ENCODE measurements at places on chromosomes 4 and X.

- DNase-seq: no peak
Observed at GRCh38 chrX:25851141-25851540, 287.0 kb upstream of the MAGEB18 start.

DNA sequence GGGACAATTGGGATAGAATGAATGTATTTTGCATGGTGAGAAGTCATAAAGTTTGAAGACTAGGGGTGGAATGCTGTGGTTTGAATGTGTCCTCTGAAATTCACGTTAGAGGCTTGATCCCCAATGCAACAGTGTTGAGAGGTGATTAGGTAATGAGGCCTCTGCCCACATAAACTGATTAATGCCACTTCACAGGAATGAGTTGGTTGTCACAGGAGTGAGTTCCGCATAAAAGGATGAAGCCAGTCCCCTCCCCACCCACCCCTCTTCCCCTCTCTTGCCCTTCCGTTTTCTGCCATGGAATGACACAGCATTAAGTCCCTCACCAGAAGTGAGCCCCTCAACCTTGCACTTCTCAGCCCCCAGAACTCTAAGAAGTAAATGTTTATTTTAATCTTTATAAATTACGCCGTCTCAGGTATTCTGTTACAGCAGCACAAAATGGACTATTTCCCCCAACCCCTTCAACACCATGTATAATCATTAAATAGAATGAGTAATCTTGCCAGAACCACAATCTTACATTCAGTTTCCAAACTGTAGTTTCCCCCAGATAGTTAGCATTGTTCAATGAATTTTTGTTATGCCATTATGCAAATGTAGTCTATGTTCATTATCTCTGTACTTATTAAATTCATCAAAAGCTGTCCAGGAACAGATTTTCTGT, 5.5 kb upstream of the MMAA start:
- DNase-seq: no peak

GRCh38 chrX:72382202-72382595, 76.5 kb upstream of the CITED1 start:
- no peak for DNase-seq

DNA sequence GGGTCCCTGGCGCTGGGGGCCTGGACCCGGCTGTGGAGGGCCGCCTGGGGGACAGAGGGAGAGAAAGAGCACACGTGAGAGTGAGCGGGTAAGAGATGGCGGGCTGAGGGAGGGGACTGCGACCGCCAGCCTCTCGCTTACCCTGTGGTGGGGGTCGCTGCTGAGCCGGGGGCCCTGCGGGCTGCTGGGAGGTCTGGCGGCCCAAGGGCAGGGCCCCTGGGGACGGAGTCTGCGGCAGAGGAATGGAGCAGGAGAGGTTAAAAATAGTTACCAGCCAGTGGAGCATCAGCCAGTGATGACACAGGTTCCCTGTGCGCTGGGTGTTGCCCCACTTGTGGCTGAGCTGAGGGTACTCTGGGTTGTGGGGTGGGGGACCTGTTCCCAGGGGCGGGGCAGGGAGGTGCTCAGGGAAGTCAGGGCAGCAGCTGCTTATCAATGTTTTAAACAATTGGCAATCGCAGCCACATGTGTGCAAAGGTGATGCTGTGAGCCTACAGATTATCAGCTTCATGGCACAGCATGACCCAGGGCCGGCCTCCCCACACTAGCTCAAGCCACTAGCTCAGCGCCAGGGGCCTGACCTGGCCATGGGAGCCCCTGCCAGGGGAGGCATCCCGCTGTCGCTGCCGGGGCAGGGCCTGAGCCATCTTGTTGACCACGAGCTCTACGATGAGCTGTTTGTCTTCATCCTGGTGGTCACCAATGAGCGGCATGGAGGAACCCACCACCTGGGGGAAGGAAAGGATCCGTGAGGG, 7.5 kb upstream of the TIMP1 start:
- DNase-seq: no peak

GRCh38 chr4:11507920-11508319, 79.2 kb upstream of the HS3ST1 start:
- no peak for DNase-seq

- no peak for DNase-seq
Observed at GRCh38 chrX:150446995-150447394, 83.9 kb downstream of the MAMLD1 start.

DNA sequence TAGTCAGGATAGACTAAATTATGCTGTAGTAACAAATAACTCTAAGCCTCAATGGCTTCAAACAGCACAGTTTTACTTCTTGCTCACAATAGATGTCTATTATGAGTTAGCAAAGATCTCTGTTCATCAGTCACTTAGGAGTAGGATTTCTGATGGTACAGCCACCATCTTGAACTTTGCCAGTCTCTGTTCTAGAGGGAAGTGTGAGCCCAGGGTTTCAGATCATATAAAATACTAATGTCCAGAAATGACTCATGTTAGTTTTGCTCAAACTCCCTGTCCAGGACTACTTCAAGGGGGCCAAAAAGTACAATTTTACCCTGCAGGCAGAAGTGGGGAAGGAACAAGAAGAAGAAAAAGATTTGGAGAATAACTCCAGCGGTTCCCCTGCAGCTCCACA, 77.1 kb upstream of the LSM6 start:
- DNase-seq: no peak

GRCh38 chr4:39706741-39707511, 9.0 kb downstream of the UBE2K start:
- DNase-seq: peak; percentile 44

- peak; percentile 37 for DNase-seq
Observed at GRCh38 chrX:23511793-23512192, 155.5 kb upstream of the PRDX4 start.

DNA sequence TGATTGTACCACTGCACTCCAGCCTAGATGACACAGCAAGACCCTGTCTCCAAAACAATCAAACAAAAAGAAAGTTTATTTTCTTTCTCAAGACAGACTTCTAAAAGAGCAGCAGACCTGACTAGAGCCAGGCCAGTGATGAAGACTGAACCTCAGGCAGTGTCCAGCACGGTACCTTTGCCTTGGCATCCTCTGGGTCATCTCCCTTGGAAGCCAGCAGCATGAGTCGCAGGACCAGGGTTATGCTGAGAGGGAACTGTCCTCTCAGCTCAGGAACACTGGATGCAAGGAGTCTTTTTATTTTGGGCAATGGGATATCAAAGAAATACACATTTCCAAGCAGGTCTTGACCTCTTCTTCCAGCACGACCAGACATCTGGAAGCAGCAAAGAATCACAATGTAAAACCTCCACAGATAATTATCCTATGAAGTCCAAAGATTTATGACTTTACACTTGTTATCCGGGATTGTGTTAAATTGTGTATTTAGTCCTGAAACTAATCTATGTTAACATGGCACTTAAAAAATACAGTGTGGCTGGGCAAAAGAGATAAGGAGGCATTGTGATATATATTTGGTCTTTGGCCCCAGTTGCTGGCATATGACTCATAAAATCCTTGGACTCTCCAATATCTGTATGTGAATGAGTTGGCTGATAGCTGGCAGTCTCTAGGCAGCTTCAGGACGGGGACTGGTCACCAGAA, 66.0 kb upstream of the DDX60 start:
- DNase-seq: no peak

DNA sequence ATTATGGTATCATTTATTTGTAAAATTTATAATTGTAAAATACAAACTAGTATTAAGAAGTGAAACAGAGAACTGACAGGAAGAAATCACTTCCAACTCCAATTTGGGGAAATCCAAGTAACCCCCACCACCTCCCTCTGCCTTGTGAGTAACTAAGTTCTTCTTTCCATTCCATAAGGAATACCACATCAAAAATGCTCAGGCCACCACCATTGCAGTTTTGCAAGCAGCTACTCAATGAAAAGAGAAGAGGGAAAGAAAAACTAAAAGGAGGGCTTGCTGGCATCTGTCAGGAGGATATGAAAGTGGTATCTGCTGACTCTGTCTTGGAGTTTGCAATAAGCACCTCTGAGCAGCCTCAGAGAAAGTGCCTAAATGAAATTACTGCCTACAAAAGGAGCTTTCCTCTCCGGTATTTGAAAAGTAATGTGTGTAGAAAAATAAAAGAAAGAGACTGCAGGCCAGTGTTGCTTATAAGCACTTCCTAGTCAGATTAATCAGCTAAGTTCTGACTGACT, 228.7 kb downstream of the OPHN1 start:
- no peak for DNase-seq

DNA sequence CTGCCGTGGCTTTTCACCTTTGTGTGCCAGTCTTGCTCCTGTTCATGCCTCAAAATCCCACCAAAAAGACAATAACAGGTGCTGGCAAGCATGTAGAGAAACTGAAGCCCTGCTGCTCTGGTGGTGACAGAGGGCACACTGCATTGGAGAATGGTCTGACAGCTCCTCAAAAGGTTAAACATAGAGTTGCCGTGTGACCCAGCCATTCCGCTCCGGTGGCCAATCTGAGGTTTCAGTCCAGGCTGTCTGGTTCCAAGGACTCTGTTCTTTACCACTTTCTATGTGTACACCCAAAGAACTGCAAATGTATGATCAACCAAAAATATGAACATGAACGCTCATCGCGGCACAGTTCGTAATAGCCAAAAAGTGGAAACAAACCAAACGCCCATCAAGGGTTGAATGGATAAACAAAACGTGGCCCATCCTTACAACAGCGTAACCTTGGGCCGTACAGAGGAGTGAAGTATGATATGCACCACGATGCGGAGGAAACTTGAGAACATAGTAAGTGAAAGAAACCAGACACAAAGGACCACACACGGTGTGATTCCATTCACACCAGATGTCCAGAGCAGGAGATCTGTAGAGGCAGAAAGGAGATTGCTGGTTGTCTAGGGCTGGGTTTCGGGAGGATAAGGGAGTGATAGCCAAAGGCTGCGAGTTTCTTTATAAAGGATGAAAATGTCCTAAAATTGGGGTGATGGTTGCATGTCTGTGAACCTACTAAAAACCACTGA, 33.6 kb upstream of the WFS1 start:
- DNase-seq: no peak
